ENCODE measurements at places on chromosomes 16 and 17.

- DNase-seq = no peak
Measured at GRCh38 chr16:82793528-82794245, 166.9 kb downstream of the CDH13 start.

- no peak for DNase-seq
Measured at GRCh38 chr16:74224828-74225612, 71.6 kb upstream of the PSMD7 start.

DNA sequence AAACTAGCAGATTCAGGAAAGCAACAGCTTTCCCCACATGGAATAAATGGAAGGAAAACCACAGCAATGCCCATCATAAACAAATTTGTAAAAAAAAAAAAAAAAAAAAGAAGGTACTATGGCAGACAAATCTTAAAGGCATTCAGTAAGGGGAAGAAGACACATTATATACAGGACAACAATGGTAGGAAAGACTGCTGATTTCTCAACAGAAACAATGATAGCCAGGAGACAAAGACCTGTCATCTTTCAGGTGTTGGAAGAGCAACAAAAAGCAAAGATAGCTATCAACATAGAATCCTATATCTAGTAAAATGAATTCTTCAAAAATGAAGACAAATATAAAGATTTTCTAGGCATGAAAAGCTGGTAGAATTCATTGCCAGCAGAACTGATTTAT, 65.9 kb downstream of the KCNJ2 start:
- DNase-seq = no peak

- no peak for DNase-seq
Measured at GRCh38 chr17:52233176-52233575, 74.7 kb upstream of the CA10 start.

GRCh38 chr16:62539657-62540056, 503.4 kb upstream of the CDH8 start:
- DNase-seq = no peak

GRCh38 chr17:4837471-4838308, 4.5 kb downstream of the MINK1 start:
- DNase-seq = no peak

- DNase-seq = no peak
Measured at GRCh38 chr17:48102798-48103715, 1.8 kb upstream of the CBX1 start.

GRCh38 chr17:37720989-37721388, 23.9 kb downstream of the HNF1B start:
- DNase-seq = no peak

GRCh38 chr17:38671939-38672720, 2.6 kb downstream of the EPOP start:
- no peak for DNase-seq

DNA sequence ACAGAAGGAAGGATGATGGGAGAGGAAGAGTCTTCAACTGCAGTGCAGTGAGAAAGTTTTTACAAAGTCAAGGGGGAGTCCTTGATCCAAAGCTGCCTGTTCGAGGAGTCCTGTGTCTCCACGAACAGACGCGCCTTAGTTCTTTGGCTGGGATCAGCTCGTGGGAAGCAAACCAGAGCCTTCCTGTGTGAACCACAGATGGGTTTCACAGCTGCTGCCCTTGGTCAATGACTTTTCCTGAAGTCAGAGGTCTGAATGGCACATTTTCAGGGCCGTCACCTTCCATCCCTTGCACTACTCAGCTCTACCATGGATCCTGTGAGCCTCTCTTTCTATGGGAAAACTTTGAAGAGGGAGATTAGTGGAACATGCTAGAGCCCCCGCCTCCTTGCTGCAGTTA, 4.2 kb upstream of the SBK1 start:
- no peak for DNase-seq

DNA sequence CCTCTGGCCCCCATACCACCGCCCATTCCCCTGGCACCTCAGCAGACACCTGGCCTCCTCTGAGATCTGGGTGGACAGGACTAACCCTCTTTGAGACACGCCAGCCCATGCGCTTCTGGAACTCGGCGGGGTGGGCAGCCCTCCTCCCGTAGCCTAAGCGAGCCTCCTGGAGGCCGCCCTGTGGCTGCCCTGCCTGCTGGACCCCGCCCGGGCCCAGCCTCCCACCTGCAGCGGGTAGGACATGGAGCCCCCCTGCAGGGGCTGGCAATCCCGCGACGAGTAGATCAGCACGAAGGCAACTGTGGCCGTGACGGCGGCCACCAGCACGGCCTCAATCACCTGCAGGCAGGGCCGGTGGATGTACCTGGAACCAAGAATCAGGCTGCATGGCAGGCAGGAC, 8.2 kb upstream of the CCDC154 start:
- no peak for DNase-seq

DNA sequence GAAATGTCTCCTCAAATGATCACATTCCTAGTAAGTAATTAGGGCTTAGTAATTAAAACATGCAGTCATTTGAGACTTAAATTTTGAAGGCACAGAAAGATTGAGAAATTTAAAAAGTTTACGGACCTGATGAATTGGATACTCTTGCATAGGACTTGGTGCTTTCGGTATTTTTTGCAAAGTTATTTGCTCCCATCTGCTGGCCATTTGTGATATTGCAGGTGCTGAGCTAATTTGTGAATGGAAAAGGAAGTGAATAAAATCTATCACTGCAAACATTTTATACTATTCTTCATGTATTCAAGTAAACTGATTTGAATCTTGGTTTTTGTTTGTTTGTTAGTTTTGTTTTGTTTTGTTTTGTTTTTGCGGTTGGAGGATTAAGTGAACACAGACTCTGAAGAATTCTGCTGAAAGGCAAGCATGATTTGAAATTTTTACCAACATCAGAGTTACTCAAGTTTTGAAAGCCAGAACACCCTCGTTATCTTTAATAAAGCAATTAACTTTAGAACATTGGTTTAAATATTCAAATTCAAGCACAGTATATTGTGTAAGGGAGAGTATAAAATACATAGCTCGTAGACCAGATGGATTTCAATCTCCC, 689.5 kb upstream of the RBFOX1 start:
- DNase-seq = peak; percentile 46

DNA sequence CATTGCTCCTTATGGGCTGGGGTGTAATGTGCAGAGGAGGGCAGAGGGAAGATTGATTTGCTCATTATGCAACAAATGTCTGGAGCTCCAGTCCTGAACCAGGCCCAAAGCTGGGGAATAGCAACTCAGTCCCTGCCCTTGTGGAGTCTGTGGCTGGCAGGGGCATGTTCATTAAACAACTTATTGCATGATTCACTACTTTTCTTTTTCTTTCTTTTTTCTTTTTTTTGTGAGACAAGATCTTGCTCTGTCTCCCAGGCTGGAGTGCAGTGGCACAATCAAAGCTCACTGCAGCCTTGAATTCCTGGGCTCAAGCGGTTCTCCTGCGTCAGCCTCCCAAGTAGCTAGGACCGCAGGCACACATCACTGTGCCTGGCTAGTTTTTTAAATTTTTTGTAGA, 23.1 kb downstream of the MSI2 start:
- DNase-seq = no peak

DNA sequence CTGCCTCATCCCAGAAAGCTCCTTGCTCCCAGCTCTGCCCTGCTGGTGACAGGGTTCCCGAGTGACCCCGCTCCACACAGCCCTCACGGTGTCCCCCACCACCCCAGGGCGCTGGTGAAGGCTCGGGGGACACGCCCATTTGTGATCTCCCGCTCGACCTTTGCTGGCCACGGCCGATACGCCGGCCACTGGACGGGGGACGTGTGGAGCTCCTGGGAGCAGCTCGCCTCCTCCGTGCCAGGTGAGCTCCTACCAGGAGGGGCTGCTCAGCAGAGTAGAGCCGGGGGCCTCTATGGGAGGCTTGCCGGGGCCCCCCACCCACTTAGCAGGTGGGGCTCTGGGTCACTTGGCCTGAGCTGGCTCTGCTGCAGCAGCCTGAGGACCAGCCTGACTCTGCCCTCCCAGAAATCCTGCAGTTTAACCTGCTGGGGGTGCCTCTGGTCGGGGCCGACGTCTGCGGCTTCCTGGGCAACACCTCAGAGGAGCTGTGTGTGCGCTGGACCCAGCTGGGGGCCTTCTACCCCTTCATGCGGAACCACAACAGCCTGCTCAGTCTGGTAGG, 11.2 kb downstream of the GAA start:
- DNase-seq = no peak

DNA sequence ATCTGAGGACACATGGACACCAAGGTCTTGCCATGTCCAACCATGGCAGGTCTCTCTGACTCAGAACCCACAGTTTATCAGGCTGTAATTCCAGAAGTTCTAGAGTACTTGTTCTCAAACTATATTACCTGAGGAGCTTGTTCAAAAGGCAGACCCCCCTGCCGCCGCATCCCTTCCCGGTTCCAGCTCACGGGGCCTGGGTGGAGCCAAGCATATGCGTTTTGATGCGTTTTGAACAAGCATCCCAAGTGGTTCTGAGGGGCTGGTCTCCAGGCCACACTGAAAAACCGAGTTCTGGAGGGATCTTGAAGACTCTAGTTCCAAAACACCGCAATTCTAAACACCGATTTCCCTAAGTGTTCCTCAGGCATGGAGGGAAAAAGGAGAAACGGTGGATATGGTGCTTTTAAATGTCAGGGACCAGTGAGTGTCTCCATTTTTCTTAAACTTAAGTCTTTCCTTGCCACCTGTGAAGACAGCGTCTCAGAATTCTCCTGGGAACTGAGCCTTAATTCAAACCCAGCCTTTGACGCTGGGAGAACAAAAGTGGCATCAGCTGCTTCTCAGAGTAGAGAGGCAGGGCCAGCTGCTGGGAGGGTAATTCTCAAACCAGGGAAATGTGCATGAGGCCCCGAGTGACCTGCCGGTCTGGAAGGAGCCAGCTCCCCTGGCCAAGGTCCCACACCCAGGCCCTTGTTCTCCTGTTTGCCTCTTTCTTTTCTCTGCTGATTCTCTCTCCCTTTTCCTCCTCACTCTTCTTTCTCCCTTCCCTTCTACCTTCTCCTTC, 84.4 kb upstream of the PLCG2 start:
- DNase-seq = peak; percentile 1

- DNase-seq = no peak
Measured at GRCh38 chr17:9239793-9240658, 218.7 kb downstream of the NTN1 start.

DNA sequence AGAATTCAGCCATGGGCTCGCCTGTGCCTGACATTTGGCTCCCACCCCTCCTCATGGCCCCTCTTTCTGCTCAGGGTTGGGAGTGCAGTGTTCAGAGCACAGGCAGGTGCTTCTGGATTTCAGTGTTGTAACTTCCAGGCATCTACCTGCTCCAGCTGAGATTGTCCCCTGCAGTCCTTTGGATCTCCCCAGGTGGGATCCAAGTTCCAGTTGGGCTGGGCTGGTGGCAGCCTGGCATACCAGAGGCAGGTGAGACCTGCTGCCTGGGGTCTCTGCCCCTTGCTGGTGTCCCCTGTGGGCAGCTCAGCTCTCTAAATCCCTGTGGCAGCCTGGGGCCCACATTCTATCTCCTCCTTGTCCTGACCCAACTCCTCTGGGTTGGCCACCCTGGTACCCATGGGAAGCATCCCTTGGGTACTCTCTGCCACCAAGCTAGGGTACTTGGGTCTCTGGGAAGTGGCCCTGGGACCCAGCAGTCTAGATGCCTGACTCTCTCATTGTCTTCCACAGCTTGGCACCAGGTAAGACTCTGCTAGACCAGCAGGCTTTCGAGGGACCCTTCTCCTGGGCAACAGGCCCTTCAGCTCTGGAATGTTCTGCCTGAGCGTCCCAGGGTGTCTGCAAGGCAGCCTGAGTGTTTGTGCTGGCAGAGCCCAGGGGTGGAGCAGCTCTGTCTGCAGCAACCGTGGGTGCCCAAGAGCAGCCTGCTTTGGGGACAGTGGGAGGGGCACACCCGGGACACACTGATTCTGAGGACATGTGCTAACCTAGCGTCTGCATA, 42.5 kb downstream of the DNAH17 start:
- peak; percentile 24 for DNase-seq

All from DMS79 treated with DMSO at 0.1 percent for 48 hours (cell line).